ENCODE measurements at places on chromosomes 16 and 17.

DNA sequence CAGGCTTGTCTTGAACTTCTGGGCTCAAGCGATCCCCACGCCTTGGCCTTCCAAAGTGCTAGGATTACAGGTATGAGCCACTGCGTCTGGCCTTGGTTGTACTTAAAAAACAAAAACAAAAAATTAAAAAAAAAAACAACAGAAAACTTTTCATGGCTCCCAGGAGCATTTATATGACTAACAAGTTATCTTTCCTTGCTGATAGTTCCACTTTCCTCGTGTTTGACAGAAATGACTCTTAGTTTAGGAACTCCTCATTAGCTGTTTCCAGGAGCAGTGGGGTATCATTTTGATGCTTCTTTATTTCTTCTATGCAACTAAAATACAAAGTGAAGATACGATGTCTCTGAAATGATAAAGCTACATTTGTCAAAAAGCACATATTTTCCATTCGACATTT lies 165.4 kb downstream of the PRKCA start:
- DNase-seq = no peak

DNA sequence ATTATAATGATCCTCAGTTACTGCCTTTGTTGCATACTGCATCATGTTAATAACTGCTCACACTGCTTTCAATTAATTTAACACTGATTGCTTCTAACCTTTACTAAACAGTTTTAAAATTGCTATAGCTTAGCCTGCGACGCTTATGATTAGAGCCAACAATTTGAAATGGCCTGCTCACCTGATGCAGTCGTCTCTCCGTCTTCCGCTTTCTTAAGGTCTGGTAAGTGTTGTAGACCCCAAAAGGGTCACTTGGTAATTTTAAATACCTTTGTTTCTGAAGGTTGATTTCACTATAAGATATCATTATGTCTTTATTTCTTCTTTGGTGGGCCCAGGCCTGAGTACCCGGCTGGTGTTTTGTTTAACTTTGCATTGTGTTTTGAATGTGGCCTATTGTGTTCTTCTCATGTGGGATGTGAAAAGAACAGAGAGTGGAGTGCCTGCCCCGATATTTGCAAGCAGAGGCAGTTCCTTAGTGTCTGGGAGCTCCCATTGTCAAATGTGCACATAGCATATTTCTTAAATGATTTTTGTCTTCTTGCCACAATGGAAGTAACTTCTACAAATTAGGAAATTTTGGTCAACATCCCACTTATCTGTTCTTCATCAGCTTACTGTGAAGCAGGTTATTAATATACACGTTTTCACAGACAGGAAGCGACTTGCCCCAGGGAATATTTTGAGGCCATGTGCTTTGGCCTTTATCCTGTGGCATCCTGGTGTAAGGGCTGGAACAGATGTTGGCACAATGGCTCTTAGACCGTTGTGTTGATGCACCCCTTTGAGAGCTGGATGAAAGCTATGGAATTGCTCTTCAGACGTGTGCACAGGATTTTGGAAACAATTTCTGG lies 2.9 kb downstream of the PHKB start:
- no peak for DNase-seq

- DNase-seq = no peak
These were observed 55.2 kb downstream of the RAI1 start for GRCh38 chr17:17736205-17737183.

GRCh38 chr16:31351246-31351941 lies 3.6 kb upstream of the ITGAX start:
- no peak for DNase-seq

DNA sequence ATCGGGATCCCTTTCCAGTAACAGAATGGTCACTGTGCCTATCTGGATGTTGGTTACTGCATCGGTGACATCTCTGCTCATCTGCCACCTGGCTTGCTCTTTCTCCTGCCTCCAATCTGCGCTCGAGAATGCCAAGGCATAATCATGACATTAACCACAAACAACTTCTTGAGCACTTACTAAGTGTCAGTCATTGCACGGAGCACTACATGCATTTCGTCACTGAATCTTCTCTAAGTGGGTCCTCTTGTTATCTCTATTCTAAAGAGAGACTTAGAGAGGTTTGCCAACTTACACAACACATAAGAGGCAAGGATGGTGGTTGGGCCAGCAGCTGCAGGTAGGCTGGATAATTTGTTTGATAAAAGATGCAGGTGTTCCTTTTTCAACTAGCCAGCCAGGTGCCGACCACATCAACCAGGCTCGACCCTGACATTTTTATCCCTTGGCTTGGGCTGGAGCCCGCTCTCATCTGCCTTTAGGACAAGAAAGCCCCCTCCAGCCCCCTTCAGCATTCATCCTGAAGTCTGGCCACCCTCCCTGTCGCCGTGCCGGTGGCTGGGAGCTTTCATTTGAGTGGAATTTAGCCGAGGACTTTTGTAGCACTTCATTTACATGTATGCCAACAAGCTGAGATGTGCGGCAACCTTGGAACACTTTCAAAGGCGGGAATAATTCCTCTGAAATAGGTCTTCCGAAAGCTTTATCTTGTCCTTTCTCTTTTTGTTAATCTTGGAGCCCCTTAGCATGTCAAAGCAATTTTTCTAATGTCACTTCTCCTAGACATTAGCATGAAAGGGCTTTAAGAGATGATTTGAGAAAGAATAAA lies 89.3 kb upstream of the NKD1 start:
- DNase-seq = no peak

DNA sequence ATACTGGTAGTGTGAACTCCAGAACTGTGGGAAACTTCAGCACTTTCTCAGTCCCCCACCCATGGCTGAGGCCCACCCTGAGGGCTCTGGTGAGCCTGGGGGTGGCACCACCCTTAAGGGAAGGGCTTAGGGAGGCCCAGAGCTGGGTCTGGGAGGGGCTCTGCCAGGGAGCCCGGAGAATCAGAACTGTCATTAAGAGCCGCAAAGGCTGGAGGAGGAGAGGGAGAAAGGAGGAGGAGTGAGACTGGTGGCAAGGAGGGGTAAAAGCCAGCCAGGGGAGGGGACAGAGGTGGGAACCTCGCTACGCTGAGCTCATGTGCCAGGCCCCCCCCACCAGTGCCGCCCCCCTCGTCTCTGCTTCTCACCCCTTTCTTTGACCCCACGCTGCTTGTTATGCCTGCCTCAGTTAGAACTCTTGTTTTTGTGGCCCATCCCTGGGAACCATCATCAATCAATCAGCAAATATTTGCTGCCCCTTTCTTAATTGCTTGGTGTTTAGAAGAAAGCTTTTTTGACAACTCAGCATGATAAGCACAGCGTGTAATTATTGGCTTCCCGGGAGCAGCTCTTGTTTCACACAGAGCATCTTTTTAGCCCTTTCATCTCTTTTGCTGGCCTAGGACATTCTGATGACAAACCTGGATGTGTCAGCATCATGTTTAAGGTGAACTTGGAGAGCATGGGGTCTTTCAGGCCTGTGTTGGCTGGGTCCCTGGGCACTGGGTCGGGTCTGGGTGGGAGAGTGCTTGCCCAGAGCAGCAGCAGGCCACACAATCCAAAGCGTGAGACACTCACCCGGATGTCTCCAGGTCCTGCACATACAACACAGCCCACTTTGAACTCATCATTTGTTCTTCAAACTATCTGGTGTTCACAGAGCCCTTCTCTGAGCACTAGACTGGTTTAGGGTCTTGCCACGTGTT lies 77.7 kb downstream of the NETO2 start:
- DNase-seq = no peak

- no peak for DNase-seq
These were observed 36.8 kb downstream of the TMEM132E start for GRCh38 chr17:34616148-34616547.

DNA sequence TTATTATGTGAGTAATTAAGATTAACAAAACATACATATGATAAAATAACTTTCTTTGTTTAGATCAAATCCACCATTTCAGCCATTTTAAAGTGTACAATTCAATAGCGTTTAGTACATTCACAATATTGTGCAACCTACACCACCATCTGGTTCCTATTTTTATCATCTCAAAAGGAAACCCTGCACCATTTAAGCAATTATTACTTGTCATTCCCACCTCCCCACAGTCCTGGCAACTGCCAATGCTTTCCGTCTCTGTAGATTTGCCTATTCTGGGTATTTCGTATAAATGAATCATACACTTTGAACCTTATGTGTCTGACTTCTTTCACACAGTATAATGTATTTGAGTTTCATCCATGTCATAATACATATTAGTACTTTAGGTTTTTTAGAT lies 162.5 kb upstream of the CNTNAP4 start:
- DNase-seq = no peak

- no peak for DNase-seq
These were observed 27.1 kb downstream of the USP10 start for GRCh38 chr16:84726669-84727467.

DNA sequence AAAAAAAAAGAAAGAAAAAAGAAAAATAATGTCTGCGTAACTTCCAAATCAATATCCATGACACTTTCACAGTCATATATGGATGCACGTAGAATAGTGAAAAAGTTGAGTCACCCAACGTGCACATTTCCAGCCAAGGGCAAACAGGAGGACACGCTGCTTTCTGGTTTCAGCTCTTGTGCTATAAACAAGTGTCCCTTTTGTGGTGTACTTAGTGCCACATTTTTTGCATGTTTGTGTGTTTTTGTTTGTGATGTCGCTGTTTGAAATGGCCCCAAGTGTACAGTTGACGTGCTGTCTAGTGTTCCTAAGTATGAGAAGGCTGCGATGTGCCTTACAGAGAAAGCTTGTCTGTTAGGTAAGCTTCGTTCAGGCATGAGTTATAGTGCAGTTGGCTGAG lies 2.9 kb downstream of the CHD9 start:
- no peak for DNase-seq

DNA sequence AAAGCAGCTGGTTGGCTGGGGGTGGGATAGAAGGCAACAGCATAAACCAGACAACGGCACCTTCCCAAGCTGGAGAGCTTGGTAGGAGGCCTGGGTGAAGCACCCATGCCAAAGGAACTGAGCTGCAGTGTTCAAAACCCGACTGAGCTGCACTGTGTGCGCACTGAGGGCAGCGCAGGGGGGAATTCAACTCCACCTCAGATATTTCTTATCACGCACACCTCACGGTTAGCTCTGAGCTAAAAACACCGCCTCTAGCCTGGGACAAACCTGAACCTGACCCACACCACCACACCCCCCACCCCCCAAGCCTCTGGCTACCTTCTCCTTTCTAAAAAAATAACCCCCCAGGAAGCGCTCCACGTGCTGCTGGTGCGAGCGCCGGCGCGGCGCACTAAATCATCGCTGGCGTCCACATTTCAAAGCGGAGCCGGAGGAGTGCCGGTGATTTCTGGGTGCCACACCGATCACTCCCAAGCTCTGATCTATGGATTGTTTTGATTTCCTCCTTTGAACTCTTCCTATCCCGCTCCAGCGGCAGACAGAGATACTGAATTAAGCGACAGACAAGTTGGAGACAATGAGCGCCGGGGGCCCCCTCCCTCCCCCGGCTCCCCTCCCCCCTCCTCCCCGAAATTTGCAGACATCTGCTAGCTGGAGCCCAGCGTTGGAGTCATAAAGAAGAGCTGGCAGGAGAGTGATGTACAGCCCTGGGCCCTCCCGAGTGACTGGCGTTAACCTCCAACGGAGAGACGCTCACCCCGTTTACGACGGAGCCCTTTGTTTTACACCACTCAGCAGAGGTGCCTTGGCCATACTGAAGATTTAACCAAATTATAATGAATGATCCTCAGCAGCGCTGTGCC lies 85.0 kb downstream of the NOG start:
- peak; percentile 27 for DNase-seq

DNA sequence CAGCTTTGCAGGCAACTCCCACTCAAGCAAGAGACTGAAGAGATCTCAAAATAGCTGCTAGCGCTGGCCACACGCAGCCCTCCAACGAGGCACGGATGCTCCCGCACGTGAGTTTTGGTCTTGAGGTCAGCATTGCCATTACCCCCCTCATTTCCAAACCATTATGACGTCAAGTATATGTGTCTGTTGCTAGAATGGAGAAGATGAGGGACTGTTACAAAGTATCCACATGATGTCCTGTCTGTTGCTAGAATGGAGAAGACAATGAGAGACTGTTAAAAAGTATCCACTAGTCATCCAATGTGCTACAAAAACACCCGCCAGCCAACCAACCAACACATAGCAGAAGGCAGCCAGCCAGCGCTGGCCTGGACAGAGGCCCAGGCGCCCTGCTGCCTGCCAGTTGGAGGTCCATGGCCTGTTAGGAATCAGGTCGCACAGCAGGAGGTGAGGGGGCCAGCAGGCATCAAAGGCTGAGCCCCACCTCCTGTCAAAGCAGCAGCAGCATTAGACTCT lies 24.8 kb downstream of the KLHDC4 start:
- no peak for DNase-seq

GRCh38 chr16:88088161-88088581 lies 136.9 kb downstream of the BANP start:
- DNase-seq = no peak

- DNase-seq = no peak
These were observed 20.9 kb upstream of the NSRP1 start for GRCh38 chr17:30095507-30096244.

- DNase-seq = no peak
These were observed 44.5 kb downstream of the XPO6 start for GRCh38 chr16:28167221-28167620.

GRCh38 chr16:71726476-71727315 lies 2.2 kb upstream of the PHLPP2 start:
- no peak for DNase-seq

DNA sequence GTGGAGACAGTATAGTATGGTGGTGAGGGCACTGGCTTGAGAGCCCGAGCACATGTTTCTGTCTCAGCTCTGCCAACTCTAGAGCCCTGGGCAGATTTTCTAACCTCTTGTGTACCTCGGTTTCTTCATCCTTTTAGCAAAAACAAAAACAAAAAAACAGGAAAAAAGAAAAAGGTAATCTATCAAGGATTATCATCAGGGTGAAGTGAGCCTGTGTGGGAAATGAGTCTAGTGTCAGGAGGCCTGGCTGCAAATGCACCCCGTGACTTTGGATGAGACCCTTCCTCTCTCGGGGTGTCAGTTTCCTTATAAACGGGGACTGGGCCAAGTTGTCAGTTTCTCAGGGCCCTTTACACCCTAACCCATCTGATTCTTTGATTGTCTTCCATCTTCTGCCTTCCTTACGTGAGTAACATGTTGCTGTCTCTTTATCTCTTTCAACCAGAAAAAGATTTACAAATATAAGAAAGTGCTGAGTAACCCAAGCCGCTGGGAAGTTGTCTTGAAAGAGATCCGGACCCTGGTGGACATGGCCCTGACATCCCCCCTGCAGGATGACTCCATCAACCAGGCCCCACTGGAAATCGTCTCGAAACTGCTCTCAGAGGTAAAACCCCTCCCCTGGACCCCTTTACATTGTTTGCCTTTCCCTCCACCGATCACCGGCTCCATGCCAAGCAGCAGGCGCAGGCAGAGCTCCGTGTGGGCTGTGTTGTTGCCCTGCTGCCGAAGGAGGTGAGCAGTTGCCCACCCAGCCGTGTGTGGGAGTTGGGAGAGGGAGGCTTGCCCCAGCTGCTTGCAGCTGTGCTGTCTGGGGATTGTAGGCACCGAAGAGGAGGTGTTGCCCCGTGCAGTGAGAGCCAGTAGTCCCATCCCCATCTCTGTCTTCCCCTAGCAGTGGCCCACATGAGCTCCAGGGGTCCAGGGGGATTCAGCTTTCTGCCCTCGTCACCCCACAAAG lies 127.1 kb upstream of the PLCG2 start:
- DNase-seq = no peak
